ENCODE measurements at places on chromosomes 11 and 22.
A peak's percentile ranks its signal among the peaks of the same experiment; 100 is the strongest.

DNA sequence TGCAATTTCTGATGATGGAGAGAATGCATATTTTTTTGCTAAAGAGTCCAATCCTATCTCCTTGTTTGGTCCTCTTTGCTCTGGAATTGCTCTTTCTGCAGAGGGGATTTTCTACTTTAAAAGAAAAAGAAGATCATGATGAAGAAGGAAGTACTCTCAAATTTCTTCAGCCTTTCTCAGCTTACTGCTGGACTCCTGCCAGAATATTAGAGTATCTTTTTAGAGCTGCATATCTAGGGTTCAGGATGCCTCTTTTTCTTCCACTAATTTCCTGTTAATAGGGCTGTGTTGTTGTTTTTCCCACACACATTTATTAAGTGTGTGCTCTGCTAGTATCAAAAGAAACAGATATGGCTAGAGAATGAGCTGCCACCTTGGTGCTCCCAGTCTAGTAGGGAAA is 18.2 kb downstream of the UBASH3B start:
- DNase-seq: peak; percentile 22

GRCh38 chr11:111417766-111418435 is 38.8 kb upstream of the POU2AF1 start:
- DNase-seq: peak; percentile 76

DNA sequence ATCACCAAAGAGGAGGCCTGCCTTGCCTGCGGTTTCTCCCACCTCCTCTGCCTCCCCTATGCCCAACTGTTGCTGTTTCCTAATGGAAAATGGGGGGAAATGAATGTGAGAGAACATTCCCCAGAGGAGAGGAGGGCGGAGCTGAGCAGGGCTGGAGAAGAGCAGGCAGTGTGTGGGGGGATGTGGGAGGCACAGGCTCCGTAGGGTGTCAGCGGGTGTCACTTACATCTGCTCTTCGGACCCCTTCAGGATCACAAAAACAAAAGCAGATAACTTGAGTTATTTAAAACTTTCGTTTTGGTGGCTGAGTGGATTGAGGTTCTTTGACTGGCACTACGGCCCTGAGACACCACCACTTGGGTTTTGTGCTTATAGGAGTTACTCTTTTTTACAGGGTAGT is 93.8 kb downstream of the CEP164 start:
- DNase-seq: no peak

DNA sequence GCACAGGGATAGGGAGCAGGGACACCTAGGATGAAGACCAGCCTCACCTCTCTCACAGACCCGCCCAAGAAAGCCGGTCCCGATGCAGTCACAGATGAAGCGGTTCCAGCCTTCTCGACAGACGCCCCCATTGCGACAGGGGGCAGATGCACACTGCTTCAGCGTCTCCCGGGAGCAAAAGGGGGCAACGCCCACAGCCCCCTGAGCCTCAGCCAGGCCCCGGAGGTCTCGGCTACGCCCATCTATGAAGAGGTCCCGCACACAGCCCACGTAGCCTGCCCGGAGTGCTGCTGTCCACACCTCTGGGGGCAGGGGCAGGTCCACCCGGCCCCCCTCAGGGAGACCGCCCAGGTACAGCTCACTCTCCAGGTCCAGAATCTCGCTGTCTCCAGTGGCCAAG is 62.3 kb downstream of the NRXN2 start:
- DNase-seq: no peak

GRCh38 chr22:31653944-31654343 is 8.1 kb downstream of the PISD start:
- DNase-seq: no peak

- DNase-seq: no peak
Measured at GRCh38 chr22:23259916-23260644, 79.8 kb downstream of the BCR start.

DNA sequence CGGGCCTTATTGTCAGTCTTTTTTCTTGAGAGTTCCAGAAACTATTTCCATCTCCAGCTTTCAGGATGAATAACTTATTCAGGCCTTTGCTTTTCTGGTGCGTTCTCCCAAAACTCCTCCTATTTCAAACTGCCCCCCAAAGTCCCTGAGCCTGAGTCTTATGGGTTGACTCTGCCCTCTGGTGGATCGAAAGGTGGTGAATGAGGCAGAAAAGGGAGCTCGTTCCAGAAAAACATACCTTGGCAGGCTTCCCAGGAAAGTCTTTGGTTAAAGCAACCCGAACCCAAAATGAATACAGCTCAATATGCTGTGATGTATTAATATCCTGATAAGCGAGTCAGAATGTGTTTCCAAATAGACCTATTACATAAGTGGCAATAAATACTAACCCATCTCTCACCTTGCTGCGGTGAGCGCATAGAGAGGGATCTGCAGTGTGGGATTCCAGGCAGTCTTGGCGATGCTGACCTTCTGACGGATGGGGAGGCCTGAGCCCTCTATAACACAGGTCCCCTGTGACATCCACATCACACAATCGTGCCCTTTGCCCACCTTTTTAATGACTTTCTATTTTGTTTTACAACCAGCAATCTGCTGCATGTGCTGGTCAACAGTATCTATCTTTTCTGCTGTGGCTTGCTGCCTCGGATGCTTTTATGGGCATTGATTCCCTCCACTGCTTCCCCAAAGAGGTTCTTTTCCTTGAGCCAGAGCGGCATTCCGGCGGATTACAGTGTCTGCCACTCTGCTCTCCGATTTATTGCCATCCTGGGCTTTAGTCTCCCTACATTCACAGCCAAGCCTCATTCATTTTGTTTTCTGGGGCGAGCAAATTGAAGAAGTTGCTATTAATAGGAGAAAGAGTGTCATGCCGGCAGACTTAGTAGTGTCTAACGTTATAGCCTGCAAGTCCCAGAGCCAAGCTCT is 756.8 kb downstream of the NTM start:
- peak; percentile 67 for DNase-seq

DNA sequence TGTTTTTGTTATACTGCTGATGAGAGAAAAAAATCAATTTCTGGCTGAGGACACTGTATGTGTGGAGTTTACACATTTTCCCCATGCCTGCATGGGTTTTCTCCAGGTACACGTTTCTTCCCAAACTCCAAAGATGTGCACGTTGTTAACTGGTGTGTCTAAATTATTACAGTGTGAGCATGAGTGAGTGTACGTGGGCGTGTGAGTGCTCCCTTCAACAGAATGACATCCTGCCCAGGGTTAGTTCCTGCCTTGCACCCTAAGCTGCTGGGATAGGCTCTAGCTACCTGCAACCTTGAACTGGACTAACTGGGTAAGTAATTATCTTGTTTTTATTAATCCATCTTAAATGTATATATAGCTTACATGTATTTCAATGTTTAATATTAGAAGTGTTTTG is 5.5 kb downstream of the NPAT start:
- DNase-seq: no peak

- no peak for DNase-seq
Measured at GRCh38 chr11:120073196-120073595, 64.7 kb downstream of the TRIM29 start.

DNA sequence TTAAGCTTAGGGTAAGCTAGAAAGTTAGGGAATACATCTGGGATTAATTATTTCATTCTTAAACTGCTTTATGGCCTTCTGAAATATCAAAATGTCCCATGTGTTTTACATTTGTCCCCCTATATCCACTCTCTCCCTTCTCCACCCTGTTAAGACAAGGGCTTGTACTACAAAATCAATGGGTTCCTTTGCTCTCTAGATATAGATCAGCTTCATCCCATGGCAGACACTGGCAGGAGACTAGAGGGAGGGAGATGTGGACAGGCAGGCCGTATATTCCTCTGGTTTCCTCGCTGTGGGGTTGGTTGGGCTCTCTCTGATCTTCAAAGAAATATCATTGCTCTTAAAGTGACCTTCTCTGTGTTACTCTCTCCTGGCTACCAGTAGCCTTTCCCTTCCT is 1281.0 kb downstream of the LRRC4C start:
- no peak for DNase-seq

DNA sequence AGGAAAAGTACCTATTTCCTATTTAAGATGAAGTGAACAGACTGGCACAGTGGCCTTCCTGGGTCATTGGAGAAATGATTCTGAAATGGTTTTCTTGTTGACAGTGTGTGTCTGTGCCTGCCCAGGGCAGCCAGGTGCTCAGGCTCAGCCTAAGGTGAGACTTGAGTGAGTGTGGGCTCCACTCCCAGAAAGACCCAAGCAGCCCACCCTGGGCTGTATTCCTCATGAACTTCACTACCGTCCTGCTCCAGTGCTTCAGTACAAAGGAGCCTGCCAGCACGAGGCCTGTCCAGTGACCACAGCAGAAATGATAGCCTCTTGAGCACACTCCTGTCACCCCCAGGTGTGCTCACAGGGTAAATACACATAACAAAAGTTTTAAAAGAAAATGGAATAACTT is 49.5 kb downstream of the GAB4 start:
- DNase-seq: no peak

DNA sequence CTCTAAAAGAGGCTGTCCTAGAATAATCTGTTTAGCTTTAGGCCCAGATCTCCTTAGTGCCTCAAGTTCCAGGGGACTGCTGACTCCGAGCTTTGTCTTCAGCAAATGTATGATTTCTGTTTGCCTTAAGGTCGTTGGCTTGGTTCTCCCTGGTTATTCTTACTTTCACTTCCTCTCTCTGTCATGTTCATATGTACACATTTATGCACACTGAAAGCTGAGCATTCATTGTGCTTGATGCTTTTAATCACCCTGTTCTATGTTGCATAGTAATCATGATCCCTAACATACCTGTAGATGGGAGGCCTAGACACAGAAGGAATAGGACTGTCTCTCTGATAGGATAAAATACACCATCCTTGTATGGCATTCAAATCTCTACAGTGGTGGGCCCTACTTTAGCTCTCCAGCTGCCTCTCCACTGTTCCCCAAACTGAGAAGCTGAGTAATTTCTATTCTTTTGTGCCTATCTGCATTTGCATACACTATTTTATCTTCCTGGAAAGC is 7.2 kb downstream of the PPFIBP2 start:
- DNase-seq: no peak

All from skeletal muscle cell (primary cell).